Kidney glomerular epithelial cell (primary cell): ENCODE measurements at places on chromosomes 5 and 9.

DNA sequence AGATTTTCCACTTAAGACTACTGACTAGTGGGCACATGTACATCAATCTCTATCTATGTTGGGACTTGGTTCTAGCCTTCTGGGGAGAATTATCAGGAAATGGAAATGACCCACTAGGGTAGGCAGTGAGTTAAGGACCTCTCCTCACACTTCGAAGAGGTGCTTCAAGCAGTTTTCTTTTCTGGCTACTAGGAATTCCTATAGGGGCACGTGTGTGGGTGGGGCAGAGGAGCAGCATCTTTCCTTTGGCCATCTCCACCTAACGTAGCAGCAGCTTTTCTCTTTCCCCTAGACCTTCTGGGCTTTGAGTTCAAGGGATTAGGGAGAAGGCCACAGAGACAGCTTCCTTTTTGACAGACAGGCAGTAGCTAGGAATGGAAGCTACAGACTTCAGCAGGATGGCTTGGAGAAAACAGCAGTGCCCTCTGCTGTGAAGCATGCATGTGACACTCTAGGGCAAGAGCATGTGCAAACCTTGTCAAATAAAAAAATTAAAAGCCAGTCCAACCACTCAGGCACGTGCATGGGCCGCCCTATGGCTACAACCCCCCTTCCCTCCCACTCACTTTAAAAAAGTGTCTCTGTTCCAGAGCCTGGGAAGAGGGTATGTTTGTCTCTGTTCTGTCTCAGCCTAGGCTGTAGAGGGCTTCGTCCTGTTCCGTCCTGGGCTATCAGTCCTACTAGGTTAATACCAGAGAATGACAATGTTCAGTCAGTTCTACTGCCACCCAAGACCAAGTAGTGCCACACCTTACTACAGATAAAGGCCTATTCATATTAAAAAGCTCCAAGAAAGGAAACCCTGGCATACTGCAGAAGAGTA, 8.7 kb upstream of the GFRA3 start:
- DNase-seq: peak; percentile 56

DNA sequence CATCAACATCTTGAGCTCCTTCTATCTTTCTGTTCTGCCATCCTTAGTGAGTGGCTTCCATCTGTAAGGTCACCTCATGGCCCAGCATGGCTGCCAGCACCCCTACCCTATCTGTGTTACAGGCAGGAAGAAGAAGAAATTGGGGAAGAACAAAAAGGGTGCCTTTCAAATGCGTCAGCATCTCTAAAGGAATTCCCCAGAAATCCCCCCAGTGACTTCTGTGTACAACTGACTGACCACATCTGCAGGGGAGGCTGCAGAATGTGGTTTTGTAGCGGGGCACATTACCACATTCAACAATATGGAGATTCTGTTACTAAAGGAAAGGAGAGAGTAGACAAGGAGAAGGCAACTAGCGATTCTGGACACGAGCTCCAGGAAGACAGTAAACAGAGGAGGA, 40.1 kb downstream of the ALG2 start:
- peak; percentile 40 for DNase-seq

- no peak for DNase-seq
Observed at GRCh38 chr5:57417971-57418370, 64.6 kb downstream of the ACTBL2 start.

DNA sequence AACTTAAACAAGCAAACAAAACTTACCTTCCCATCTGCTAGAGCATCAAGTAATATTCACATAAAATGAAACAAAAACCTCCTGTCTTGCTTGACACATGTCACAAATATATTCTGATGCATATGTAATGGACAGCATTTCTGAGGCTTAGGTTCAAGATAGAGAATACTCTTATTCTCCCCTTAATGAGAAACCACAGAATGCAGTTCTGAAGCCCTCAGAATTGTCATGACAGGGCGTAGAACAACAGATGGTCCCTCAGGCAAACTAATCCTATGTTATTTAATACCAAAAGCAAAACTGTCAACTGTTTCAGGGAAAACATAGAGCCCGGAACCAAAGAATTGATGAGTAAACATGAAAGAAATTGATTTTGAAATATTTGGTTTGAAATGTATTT, 229.9 kb upstream of the RIOK2 start:
- DNase-seq: no peak

GRCh38 chr5:102815540-102816332, 60.6 kb downstream of the PAM start:
- DNase-seq: no peak

GRCh38 chr9:111925017-111925770, 28.6 kb downstream of the UGCG start:
- no peak for DNase-seq

GRCh38 chr5:6734243-6734700, 21.0 kb downstream of the TENT4A start:
- DNase-seq: no peak

DNA sequence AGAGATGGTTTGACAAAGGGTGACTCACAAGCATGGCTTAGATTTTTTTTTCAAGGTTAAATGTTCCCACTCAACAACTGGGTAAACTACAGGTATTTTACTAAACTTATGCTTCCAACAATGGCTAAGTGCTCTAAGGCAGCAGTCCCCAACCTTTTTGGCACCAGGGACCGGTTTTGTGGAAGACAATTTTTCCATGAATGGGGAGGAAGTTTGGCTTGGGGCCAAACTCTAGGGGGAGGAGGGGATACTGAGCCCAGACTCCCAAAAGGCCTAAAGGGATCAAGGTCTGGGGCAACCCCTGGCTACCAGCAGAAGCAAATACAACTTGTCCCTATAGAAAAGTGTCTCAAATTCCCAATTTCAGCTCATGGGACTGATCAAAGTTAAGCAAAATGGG, 32.0 kb upstream of the HSD17B3 start:
- no peak for DNase-seq

- DNase-seq: no peak
Observed at GRCh38 chr5:32507738-32508434, 63.3 kb upstream of the ZFR start.

DNA sequence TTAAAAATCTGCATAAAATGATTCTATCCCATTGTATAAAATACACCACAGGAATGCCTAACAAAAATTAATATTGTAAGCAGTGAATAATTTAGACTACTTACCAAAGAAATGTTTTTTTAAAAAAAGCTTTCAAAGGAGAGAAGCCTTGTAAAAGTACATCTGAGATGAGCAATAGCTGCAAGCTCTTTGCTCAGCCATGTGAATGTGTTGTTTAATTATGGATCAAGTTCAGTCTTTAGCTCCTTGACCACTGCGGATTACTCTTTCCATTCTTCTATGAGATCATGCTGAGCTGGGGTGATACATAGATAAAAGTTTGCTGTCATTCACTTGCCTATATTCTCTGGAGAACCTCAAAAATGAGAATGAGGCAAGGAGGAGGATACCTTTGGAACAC, 782.4 kb upstream of the ZNF608 start:
- no peak for DNase-seq

GRCh38 chr9:80028501-80028900, 456.7 kb downstream of the TLE4 start:
- DNase-seq: no peak

DNA sequence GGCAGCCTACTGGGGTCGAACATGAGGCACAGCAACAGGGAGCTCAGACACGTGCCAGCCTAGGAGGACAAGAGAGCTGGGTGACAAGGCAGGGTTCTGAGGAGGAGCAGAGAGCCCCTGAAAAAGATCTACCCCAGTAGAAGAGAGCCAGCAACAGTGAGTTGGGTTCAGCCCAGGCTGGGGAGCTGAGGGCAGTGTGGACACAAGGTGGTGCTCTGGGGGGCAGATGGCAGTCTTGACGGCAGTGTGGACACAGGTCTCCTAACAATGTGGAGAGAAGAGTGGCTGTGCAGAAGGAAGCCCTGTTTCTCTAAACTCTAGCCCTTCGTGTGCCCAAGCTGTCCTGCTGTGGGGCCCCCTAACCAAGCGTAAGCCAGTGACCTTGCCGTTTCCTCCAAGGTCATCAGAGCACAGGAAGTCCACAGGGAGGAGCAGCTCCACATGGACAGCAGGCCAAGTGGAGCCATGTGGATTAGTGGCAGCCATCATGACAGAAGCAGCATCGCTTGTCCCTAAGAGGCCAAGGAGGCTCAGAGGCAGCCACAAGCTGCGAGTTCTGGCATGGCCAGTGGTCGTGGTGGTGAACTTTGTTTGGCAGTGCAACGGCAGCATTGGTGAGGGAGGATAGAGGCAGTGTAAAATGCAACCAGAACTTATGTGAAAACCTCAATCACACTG, 25.1 kb upstream of the LMX1B start:
- no peak for DNase-seq

GRCh38 chr5:161105525-161105924, 253.5 kb upstream of the ATP10B start:
- DNase-seq: no peak

DNA sequence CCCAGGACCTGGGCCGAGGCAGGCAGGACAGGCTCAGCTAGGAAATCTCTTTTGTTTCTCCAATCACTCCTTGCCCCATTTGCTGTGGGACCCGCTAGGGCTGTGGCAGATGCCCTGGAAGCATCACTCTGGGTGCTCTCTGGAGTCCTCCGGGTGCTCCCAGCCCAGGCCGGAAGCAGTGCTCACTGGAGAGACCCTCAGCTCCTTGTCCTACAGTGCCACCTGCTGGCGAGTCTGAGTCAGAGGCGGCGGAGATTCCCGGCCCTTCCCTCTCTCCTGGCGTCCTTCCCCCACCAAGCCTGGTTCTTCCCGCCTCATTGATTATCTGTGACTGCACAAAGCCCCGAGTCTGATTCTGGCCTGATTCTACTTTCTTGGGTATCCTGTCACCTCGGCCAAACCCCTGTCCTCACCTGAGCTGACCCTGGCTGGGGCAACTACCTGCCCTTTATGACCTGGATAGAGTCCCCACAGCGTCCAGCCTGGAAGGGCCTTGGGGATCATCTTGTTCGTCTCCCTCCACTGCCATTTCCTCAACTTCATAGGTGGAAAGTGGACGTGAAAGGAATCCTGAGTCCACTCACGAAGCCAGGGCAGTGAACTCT, 7.3 kb upstream of the BARHL1 start:
- peak; percentile 68 for DNase-seq

- no peak for DNase-seq
Observed at GRCh38 chr5:146041180-146041789, 64.1 kb downstream of the PLAC8L1 start.

DNA sequence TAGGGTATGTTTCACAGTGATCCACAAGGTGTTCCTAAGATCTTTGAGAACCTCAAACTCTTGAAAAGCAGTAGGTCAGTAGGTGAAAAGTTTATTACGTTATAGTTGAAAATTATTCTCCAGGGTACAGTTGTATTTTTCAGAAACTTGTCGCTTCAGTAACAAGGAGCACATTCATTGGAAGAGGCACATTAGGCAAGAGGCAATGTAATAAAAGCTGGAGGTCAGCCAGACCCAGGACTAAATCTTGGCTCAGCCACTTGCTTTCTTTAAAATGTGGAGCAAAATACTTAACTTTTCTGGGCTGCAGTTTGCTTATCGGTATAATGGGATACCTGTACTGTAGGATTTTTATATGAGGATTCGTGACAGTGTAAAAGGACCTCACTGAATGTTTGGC, 45.6 kb downstream of the TLE4 start:
- DNase-seq: no peak

DNA sequence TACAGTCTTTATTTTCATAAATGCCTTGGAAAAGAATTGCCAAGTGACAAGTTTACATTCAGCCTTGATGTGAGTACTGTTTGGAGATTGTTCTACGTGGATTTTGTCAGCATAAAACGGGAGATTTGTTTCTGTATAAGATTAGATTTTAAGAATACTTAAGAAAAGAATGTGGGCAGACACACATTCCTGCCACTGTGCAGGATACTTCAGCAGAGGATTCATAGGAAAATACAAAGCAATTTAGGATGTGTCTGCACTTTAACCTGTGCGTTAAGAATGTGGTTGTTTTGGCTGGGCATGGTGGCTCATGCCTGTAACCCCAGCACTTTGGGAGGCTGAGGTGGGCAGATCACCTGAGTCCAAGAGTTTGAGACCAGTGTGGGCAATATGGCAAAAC, 37.2 kb downstream of the GPR107 start:
- no peak for DNase-seq

- DNase-seq: no peak
Observed at GRCh38 chr9:126559296-126559695, 54.4 kb upstream of the LMX1B start.

GRCh38 chr5:17147170-17147569, 70.3 kb upstream of the BASP1 start:
- no peak for DNase-seq

GRCh38 chr5:159943326-159943725, 27.0 kb downstream of the ADRA1B start:
- DNase-seq: no peak
